ENCODE measurements at places on chromosomes 12 and 14.

DNA sequence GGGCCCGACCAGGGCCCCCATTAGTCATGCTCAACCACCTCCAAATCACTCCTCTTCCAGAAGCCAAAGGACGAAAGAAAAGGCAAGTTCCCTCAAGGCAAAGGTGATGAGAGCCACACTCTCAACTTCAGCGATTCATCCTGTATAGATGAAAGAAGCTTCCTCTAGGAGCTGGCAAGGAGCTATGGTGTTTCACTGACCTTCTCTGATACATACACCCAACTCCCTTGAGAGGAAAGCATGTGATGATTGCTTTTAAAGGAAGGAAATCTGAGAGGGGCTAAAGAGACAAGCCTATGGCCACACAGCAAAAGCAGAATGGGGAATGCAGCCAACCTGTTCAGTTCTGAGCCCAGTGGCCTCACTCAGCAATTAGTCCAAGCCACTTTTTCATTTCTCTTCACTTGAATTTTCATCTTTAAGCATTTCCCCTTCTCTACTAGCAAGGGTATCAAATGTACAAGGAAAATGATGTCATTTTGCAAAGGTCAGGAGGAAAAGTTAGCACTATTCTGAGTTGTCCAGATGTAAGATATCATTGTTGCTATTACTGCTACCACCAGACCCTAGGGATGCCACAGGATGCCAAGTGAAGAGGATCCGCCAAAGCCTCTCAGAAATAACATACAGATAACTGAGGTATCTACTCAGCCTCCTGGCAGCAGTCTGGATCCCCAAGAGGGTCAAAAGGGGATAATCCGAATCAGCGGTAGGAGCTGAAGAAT lies 82.5 kb downstream of the MAP3K9 start:
- no peak for DNase-seq

DNA sequence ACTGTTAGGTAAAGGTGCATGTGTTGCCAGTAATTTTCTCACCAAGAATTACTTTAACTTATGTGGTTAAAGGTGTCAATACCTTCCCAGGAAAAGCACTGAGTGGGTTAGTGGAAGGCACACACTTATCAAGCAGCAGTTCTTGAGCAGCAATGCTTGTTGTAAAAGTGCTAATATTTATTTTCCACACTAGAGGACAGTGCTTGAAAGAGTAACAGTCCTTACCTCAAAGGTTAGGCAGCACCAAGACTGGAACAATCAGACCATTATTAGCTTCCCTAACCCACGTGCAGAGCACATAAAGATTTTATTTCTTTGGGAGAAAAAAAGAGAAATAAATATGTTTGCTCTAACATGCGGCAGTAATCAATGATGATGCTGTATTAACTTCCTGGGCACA lies 48.8 kb upstream of the KRR1 start:
- DNase-seq: peak; percentile 51

GRCh38 chr14:90811641-90812040 lies 4.6 kb downstream of the TTC7B start:
- DNase-seq: no peak

DNA sequence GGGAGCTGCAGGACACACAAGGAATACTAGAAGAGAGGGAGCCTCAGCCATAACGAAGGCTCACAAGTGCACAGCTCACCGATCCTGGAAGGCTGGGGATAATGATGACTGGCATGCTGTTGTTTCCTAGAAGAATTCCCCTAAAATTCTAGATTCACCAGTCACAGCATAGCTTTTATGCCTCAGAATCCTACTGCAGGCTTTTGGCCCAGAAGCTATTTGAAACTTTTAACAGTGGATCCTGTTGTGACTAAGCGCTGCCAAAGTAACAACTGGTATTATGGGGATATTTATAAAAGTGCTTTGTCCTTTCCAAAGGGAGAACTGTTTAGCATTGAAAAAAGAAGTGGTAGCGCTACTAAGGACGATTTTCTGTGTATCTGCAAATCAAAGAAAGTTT lies 214.1 kb upstream of the PELI2 start:
- DNase-seq: no peak

DNA sequence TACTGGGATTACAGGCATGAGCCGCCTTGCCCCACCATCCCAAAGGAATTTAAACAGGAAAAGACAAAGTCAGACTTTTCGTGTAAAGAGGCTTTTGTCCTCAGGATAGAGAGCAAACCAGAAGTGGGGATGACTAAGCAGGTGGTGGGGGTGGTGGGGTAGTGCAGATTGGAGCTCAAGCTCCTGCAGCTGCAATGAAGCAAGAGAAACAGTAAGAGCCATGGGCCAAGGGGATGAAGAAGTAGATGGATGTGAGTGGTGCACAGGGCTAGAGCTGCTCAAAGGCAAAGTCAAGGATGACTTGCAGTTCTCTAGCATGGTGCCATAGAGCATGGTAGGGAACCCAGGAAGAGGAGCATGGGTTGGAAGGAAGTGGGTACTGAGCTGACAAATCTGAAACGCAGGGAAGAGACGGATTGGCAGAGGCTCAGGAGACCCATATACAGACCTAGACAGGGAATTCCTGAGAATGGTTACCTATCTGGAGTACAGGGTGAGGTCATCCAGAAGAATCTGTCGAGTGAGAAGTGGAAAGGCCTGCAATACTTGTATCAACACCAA lies 11.4 kb upstream of the RNF34 start:
- peak; percentile 79 for DNase-seq

GRCh38 chr14:36666416-36667206 lies 5.0 kb downstream of the PAX9 start:
- no peak for DNase-seq

- DNase-seq: no peak
Observed at GRCh38 chr12:109698820-109699219, 14.8 kb upstream of the FAM222A start.

GRCh38 chr12:83793616-83794015 lies 1106.9 kb downstream of the TMTC2 start:
- peak; percentile 23 for DNase-seq

DNA sequence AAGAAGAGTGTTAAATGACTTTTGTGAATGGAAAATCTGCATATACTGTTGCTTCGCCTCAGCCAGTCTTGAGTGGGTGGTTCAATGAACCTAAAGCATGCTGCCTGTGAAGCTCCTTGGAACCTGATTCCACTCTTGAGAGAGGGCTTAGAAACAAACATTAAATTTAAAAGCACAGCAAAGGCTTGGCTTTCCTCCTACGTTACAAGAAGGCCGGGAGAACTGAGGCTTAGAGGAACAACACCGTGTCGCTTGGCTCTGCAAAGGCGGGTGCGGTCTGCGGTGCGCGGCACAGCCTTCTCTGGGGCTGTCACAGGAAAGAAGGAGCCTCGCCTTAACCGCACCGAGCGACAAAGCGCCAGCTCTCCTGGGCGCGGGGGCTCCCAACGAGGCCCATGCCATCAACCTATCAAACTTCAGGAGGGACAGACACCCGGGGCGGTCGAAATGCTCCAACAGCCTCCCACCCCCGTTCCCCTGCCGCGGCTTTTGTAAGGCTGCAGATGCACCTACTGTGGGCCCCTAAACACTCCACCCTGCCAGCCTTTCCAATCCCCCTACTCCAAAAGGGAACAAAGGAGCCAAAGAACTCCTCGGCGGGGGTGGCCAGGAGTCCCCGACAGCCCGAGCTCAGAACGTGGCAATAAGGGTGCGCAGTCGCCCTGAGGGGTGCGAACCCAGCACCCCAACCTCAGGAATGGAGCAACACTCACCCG lies 729 bp downstream of the OSBPL8 start:
- peak; percentile 56 for DNase-seq

DNA sequence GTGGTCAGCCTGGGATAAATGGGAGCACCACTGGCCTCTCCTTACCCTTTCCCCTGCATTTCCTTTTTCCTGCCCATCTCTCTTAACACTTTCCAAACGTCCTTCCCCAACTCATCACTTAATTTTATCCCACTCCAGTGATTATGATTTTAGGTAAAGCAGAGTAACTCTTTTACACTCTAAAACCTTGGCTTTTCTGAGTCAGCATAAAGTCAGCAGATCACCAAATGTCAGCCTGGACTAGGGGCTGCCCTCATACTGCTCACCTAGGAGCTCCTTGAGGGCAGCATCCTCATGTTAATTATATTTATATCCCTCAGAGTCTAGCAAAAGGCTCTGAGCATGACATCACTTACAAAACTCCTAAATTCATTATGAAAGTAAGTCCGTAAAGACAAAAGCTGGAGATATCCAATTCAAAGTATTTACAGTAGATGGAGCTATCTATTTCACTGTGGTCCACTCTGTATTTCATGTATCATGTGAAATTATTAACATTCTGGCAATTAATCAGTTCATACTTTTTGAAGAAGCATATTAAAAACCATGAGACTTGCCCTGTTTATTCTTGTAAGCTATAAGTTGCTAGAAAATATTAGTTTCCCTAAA lies 17.0 kb upstream of the DICER1 start:
- DNase-seq: no peak

DNA sequence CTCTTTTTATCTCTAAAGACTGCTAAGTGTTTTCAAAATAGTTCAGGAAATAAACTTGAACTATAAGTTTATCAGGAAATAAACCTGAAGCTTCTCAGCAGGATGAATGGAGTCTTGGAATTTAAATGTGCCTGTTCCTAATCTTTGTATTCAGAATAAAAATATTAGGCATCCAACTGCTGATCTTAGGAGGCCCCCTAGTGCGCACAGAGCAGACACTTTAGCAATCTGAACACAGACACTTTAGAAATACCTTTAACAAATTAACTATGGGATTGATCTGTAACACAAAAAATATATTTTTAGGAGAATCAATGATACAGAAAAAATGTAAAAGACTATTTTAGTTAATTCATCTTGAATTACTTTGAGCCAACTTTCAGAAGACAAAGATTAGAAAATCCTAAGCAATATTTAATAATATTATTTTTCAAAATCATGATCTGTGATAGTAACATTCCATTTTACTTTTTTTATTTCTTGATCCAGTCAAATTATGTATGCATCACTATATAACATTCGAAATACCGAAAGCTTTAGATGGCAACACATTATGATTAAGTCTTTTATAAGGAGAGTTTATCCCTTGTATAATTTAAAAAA lies 80.9 kb downstream of the SLC41A2 start:
- DNase-seq: peak; percentile 73

DNA sequence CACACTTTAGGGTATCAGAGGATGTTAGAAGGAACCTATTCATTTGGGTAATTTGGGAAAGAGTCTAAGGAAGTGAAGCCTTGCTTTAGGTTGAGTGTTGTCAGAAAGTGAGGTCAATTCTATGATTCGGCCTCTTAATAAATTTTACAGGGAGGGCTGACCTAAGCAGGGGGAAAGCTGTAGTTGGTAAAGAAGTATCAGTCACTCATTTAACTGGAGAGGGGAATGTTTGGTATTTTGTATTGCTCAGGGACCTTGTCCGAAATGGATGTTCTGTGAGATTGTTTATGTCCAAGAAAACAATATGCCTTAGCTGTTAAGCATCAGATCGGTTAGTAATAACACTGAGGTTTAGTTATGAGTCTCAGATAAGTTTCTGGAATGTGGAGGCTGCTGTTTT lies 7.3 kb downstream of the CAND1 start:
- no peak for DNase-seq

- DNase-seq: peak; percentile 98
Observed at GRCh38 chr12:29743801-29744200, 39.9 kb downstream of the TMTC1 start.

- no peak for DNase-seq
Observed at GRCh38 chr14:25696176-25696575, 646.2 kb upstream of the STXBP6 start.

DNA sequence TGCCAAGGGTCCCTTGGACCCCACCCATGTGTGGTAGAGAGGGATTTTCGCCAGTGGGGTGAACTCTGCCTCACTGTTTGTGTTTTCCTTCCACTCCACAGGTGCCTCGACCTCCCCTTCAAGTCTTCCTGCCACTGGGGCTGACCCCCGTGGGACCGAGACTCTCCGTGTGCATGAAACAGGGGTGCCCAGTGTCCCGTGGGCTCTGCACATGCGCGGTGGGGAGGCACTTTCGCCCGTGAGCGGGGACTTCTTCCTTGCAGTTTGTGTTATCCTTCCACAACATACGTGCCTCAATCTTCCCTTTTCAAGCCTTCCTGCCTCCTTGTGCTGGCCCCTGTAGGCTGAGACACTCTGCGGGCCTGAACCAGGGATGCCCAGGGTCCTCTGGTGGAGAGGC lies 362.4 kb downstream of the ALG10 start:
- no peak for DNase-seq

- no peak for DNase-seq
Observed at GRCh38 chr14:23219075-23219474, 18.7 kb upstream of the RNF212B start.

- no peak for DNase-seq
Observed at GRCh38 chr14:24913021-24913420, 136.9 kb downstream of the STXBP6 start.

GRCh38 chr12:64452559-64453329 lies 824 bp downstream of the TBK1 start:
- peak; percentile 80 for DNase-seq

GRCh38 chr14:51369814-51370213 lies 129.8 kb downstream of the TMX1 start:
- no peak for DNase-seq

DNA sequence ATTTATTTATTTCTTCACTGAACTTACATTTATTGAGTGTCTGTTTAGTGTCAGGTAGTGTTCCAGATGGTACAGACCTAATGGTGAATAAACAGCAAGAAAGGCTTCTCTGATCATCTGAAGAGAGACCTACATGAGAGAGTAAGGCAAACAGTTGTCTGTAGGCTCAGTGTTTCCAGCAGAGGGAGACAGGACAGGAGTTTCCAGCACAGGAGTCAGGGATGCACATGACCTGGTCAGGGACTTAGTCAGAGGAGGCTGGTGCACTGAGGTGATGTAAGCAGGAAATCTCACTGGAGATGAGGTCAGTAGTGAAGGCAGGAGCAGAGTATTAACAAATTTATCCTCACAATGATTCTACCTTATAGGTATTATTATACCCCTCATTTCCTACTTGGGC lies 233.2 kb downstream of the MDGA2 start:
- no peak for DNase-seq

GRCh38 chr14:61649283-61649682 lies 46.0 kb upstream of the HIF1A start:
- no peak for DNase-seq

- DNase-seq: peak; percentile 49
Observed at GRCh38 chr12:11863478-11863906, 207.2 kb upstream of the BCL2L14 start.

- DNase-seq: no peak
Observed at GRCh38 chr12:19410211-19410610, 29.1 kb upstream of the AEBP2 start.

GRCh38 chr12:27344760-27345159 lies 12.1 kb downstream of the BMAL2 start:
- DNase-seq: no peak

DNA sequence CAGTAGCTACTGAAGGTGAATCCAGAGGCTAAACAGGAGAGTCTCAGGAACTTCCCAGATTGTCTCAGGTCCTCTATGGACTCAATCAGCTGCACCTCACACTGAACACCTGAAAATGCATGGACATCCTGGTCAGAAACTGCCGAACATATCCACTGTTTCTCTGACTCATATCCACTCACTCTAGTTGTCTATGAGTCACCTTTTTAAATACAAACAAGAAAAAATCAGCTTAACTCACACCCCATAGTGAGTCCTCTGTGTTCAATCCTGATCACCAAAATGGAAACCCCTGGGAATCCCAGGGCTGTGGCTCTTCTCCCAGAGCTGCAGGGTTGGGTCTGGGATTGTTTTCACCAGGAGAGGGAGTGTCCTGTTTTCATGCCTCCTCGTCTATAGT lies 556.7 kb downstream of the TMEM121 start:
- DNase-seq: no peak

- DNase-seq: peak; percentile 79
Observed at GRCh38 chr12:100163416-100164152, 20.9 kb upstream of the BLTP3B start.
